ENCODE measurements at places on chromosomes 16 and 17.

DNA sequence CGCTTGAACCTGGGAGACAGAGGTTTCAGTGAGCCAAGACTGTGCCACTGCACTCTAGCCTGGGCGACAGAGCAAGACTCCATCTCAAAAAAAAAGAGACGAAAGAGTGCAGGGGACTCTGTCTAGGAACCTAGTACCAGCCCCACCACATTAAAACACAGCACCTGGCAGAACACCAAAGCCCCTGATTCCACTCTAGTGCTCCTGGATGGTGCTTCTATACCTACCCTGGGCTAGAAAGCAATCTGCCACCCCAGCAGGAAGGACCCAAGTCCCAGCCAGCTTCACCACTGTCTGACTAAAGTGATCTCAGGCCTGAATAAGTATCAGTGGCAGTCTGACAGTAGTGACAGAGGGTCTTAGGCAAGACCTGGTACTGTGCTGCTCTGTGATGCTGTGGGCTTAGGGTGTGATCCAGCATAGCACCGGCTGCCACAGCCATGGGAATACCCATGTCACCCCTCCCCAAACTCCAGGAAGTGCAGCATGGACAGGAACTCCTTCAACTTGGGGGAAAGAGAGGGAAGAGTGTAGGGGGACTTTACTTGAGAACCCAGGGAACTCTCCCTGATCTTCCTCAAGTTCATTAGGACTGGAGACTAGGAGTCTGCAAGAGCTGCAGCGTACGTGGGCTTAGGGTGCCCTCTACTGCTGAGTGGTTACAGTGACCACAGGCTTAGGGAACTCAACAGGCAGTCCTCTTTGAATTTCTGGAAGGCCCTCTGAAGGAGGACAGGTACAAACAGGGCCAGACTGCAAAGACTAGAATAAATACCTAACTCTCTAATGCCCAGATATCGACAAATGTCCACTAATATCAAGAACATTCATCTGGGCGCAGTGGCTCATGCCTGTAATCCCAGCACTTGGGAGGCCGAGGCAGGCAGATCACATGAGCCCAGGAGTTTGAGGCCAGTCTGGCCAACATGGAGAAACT is 30.0 kb upstream of the RNF43 start:
- DNase-seq = peak; percentile 21

DNA sequence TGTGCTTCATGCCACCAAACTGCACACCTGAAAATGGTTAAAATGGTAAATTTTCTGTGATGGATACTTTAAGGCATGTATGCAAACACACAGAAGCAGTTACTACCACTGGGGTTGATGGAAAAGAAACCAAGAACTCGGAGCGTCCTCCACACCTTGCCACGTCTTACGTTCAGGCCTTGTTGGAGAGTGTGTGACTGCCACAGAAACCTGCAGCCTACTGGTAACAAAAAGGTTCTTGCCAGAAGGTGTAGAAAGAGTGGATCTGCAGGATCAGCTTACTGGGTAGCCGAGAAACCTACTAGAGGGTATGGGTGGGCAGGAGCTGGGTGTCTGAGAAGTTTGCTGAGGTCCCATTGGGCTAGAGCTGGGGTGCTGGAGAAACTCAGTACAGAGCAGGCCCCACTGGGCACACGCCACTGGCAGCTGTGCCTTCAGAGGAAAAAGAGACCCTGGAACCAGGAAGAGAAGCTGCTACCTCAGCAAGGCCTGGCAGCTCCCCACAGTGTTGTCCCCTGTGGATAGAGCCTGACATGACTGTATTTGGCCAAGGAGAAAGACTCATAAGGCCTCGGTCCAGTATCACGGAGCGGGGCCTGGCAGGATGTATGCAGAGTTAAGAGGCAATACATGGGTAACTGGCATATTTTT is 204.6 kb downstream of the SEC14L1 start:
- no peak for DNase-seq

- peak; percentile 68 for DNase-seq
These were observed 5.6 kb downstream of the GLG1 start for GRCh38 chr16:74601126-74601871.

DNA sequence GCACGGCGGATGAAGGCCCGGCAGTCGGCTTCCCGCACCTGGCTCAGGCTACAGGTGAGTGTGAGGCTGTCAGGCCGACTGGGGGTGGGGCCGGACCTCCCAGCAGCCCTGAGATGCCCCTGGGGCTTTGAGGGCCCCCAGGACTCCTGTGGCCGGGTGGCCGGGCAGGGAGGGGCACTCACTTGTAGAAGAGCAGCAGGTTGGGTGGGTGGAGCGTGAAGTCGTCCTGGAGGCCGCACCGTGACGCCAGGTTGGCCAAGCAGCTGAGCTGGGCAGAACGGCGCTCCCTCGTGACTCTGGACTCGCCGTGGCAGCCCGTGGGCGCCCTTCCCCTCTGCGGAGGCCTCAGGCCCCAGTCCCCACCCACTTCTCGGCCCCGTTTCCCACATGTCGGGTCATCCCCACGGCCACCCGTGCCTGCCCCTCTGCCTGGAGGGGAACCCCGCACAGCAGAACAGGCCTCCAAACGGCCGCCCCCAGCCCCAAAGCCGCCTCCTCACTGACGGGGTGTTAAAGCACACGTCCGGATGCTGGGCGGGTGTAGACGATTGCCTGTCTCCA is 12.9 kb downstream of the RPUSD1 start:
- no peak for DNase-seq

GRCh38 chr17:81120149-81120484 is 45.2 kb upstream of the PVALEF start:
- no peak for DNase-seq

- DNase-seq = no peak
These were observed 7.1 kb downstream of the NAGPA start for GRCh38 chr16:5026664-5027063.

GRCh38 chr17:76695059-76695831 is 15.5 kb downstream of the MXRA7 start:
- DNase-seq = no peak

GRCh38 chr16:23323224-23324030 is 21.3 kb downstream of the SCNN1B start:
- DNase-seq = no peak

GRCh38 chr16:29765167-29766032 is 12.7 kb upstream of the ZG16 start:
- DNase-seq = no peak

DNA sequence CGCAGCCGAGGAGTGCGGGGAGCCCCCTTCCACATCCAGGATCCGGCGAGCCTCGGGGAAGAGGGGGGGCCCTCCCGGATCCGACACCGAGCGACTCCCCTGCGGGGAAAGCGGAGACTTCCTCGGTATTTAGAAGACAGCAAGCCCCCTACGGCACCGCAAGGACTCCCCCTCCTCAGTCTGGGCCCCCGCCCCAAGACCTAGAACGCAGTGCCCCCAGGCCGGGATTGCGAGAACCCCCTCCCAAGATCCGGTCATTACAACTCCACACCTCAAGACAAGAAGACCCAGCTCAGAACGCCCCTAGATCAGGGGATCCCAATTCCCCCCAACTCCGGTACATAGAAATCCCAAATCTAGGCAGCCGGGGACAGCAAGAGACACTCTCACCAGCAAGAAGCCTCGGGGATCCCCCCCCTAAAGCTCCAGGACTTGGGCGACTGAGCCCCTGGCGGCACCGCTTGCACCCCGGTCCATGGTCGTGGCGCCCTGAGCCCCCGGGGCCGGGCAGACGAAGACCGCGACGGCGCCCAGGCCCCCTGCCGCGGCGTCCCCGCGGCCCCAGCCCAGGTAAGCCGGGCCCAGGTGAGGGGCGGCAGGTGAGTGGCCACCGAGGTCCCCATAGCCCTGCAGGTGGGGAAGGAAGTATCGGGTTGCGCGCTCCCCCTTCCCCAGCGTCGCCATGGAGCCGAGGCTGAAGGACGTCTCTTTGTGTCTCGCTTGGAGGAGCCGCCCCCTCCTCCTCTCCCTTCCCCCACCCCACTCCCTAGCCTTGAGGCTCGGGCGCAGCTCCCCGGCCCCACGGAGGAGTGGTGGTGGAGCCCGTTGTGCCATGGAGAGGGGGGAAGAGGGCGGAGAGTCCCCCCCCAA is 641 bp downstream of the SBK1 start:
- no peak for DNase-seq

DNA sequence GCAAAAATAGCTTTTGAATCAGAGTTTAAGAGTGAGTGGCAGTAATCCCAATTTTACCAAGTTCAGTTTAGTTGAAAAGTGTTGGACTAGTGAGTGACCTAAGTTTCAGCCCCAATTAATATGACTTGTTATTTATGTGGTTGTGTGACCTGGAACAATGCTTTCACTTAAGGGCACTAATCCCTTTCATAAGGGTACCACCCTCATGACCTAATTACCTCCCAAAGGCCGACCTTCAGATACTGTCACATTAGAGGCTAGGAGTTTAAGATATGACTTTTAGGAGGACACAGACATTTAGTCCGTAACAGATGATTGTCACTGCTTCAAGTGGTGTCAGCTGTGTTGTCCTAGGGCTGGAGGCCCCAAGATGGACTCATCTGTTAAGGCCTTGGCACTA is 190.0 kb downstream of the IRX3 start:
- DNase-seq = no peak

DNA sequence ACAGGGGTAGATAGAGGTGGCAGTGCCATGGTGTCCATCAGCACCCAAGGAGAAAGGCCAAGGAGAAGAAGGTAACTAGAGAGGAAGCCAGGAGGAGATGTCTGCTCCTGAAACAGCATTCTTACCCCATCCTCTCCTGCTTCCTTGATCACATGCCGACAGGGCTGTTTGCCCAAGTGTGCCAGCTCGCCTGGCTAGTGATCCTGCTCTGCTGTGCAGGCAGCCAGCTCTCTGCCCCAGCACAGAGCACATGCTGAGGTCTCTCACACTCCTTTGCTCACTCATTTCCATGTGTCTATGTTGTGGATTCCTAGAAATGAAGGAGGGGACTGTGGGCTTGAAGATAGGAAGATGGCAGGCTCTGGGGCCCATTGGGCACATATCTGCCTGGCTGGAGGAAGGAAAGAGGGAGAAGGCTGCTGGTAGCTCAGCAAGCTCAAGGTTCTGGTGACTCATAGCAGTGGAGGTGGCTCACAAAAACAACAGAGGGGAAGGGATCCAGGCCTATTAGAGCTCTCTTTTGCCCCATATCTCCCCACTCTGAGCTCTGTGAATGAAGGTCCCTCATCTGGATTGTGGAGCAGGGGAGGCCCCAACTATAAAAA is 54.3 kb downstream of the NEUROD2 start:
- DNase-seq = no peak

- no peak for DNase-seq
These were observed 715.7 kb upstream of the SOX9 start for GRCh38 chr17:71405101-71405500.

- no peak for DNase-seq
These were observed 650 bp downstream of the KIAA0753 start for GRCh38 chr17:6639586-6640535.

DNA sequence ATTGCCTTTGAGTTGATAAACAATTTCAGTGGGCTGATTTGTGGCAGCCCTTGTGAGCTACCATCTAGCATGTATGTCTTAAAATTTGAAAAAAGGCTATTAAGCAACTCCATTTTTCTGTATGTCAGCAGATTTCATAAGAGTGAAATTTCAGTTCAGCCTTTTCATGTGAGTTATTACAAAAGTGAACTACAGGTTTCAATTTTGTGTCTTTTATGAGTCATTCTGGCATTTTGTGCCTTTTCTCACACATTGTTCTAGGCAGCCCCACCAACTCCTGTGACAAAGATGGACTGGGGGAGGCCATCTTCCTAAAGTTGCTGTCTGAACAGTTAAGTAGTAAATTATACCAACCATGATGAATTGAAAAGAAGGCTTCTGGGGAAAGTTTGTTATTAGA is 52.1 kb downstream of the USP10 start:
- no peak for DNase-seq

DNA sequence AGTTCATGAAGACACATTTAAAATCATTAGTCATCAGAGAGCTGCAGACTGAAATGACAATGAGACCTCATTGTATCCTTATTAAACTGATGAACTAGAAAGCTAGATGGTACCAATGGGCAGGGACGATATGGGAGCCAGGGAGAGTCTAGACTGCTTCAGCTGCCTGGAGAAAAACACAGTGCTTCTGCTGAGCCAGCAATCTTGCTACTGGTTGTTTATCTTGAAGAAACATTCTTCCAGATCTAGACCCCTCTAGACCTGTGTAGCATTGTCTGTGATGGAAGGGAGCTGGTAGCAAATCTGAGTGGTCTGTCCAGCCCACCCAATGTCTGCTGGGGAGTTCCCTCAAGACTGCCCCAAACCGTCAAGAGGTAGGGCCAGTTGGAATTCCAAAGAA is 2.0 kb upstream of the DRC7 start:
- DNase-seq = no peak

DNA sequence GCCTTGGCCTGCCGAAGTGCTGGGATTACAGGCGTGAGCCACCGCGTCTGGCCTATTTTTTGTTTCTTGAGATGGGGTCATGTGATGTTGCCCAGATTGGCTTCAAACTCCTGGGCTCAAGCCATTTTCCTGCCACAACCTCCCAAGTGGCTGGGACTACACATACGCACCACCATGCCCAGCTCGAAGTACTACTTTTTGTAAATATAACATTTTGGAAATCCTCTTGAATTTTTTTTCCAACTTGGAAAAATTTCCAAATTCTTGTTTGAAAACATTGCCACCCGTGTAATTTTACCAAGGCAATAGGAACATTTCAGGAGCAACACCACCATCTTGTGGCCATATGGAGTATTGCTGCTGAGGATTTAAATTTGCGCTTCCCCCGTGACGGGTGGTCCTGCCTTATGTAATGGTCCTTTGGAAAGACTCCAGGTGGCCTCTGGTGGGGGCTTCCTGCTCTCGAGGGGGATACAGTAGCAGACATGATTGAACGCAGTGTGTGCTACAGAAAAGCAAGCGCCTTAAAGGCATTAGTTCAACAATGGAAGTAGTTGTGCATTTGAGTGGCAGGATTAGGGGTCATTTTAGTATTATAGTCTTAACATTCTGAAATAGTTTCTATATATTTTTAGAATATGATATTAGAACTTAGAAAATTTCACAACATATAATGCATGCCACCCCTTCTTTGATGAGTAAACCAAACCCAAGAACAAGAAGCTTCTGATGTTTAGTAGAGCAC is 8.0 kb downstream of the FLYWCH1 start:
- peak; percentile 22 for DNase-seq

DNA sequence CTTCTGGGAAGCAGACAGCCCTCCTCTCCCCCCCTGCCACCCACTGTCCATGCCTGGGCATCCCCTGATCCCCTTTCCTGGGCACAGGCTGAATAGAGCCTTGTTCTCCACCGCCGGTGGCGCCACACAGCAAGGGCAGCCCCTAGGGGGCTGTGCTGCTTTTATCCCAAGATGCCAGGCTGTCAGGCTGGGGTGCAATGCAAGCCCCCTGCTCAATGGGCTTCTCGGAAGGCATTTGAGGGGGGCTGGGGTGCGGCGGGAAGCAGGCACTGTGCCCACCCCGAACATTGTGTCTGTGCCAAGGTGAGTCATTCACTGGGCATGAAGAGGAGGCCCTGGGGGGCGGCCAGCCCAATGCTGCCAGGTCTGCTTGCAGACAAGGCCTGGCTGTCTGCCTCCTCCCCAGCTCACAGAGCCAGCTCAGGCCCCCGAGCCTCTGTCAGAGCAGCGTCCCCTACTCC is 1.5 kb upstream of the GFAP start:
- DNase-seq = no peak

GRCh38 chr17:49613182-49613800 is 37.6 kb downstream of the NXPH3 start:
- DNase-seq = no peak

GRCh38 chr17:48520631-48521079 is 10.2 kb downstream of the HOXB1 start:
- DNase-seq = no peak
